Stimulated activated CD4-positive, alpha-beta T cell treated with anti-CD3 and anti-CD28 coated beads, TNF-alpha, amount 100 ng/mL, for 24 hours (primary cell): ENCODE measurements at places on chromosomes 2 and 18.

DNA sequence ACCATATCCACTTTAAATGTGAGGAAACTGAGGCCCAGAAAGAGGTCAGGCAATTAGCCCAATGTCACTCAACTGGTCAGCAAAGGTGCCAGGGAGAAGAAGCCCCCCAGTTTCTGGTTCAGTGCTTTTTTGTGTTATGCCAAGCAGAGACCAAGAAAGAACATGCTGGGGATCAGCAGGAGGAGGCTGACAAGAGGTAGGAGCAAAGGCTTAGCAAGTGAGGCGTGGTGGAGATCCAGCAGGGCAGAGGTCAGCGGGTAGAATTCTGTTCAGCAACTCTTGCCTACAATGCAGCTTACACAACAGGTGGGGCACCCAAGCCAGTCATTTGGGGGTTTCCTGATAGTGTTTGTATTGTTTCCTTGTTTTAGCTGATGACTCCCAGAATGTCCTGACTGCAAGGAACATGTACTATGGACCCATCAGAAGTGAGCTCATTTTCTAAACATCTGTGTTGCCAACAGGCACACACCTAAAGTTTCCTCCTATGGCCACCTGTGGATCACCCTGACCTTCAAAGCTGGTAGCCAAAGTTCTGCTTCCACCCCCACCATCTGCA, 28.2 kb downstream of the LPIN2 start:
- no peak for DNase-seq

GRCh38 chr2:55902971-55903370, 20.6 kb downstream of the EFEMP1 start:
- DNase-seq = no peak

DNA sequence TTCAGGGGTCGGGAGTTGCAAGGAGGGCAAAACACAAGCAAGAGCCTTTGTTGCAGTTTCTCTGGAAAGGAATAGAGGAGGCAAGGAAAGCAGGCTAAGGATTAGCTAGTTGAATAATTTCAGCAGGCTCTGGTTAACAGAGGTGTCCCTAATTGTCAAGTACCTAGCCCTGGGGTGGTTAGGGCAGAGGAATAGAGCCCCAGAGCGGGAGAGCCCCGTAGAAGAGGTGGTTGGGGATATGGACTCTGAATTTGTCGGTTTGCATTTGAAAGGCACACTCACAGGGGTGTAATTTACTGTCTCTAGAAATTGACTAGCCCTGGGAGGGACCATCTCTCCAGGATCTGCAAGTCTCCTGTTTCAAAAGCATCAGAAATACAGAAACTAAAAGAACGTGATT, 1030.2 kb downstream of the TMEM182 start:
- DNase-seq = no peak

DNA sequence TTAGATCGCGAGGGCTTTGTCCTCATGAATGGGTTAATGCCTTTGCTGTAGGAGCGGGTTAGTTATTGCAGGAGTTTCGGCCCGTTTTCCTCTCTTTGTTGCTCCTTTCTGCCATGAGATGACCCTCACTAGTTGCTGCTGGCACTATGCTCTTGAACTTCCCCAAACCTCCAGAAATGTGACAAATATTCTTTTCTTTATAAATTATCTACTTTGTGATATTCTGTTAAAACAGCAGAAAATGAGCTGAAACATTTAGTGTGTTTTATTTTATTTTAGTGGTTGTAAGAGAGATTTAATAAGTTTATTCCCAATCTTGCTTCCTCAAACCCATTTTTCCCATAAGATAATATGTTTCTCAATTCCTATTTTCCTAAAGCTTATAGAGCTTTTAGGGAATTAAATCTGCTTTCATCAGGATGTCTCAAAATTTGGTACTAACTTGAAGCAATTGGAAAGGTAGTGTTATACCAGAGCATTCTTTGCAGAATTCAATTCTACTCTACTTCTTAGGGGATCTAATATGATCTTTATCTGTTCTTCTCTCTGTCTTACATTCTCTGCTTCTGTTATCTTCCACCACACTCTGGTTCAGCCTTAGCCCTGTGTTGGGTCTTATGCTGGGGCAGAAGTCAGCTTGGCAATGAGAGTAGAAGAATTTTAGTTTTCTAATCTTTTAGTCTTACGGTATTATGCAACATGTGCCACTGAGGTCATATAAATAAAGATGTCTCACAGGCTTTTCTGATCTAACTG, 23.1 kb downstream of the DDX1 start:
- DNase-seq = no peak

DNA sequence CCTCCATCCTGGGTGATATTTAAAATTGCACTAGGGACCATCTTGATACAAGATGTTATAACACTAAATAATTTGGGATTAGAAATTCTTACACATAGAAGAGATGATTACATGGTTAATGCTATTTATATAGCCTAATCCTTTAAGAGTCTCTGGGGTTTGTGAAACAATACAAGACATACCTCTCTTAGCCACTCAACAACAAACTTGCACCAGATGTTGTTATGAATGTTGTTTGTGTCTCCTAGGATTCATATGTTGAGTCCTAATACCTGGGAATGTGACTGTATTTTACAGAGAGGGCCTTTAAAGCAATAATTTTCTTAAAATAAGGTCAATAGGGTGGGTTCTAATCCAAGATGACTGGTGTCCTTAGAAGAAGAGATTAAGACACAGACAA, 678.3 kb downstream of the NYAP2 start:
- no peak for DNase-seq

DNA sequence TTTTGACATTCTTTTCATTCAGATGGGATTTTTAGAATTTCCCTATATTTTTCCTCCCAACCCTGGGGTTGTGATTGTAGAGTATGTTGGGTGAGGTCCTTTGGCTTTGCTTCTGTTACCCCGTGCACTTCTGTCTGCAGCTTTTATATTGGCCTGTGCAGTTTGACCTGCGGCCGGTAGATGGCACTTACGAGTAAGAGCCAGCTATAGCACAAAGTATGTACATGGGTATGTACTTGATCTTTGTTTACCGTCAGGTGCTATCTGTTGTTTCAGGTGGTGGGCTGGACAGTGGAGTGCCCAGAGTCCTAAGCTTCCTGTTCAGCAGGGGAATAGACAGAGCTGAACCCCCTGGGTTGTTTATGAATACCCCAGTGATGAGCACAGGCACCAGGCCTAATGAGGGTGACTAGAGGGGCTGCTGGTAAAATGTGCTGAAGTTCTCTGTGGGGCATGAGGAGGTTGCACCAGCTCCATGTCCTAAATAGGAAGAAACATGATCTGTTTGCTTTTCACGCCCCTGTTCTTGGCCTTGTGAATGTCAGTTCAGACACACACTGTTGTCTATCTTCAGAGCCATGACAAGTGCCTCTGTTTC, 58.9 kb upstream of the THUMPD2 start:
- DNase-seq = peak; percentile 9

DNA sequence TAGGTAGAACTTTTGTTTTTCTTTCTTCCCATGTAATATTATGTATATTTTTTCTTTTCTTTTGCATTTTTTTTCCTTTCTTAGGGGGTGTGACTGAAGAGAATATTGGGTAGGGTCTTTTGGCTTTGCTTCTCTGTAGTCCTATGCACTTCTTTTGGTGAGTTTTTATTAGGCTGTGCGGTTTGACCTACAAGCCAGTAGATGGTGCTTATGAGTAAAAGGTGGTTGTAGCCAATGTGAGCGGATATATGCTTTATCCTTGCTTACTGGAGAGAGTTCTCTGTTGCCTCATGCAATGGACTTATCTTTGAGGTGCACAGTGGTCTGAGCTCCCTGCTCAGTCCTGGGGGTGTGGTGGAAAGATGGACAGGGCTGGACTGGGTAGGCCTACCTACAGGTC, 52.7 kb downstream of the DSEL start:
- DNase-seq = no peak

DNA sequence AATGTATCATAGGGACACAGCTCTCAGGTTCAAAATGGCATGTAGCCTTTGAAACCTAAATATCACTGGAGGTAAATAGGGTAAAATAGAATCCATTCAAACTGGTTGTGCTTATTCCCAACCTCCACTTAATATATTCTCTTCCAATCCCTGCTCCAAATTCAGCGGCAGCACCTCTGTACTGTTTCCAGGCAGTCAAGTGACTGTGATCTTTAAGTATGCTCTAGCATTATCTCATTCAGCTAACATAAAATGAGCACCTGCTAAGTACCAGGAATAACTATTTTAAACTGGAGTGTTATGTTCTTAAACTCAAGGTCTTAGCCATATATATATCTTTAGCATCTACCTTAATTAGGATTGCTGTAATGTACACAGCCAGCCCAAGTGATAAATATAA, 269.2 kb upstream of the SESTD1 start:
- DNase-seq = no peak

- no peak for DNase-seq
Observed at GRCh38 chr2:14520385-14520945, 112.1 kb upstream of the LRATD1 start.

GRCh38 chr2:96156926-96157648, 11.8 kb upstream of the DUSP2 start:
- no peak for DNase-seq

- DNase-seq = no peak
Observed at GRCh38 chr2:121902171-121902591, 146.7 kb downstream of the TSN start.

GRCh38 chr2:133157141-133157540, 411.1 kb downstream of the NCKAP5 start:
- DNase-seq = no peak

DNA sequence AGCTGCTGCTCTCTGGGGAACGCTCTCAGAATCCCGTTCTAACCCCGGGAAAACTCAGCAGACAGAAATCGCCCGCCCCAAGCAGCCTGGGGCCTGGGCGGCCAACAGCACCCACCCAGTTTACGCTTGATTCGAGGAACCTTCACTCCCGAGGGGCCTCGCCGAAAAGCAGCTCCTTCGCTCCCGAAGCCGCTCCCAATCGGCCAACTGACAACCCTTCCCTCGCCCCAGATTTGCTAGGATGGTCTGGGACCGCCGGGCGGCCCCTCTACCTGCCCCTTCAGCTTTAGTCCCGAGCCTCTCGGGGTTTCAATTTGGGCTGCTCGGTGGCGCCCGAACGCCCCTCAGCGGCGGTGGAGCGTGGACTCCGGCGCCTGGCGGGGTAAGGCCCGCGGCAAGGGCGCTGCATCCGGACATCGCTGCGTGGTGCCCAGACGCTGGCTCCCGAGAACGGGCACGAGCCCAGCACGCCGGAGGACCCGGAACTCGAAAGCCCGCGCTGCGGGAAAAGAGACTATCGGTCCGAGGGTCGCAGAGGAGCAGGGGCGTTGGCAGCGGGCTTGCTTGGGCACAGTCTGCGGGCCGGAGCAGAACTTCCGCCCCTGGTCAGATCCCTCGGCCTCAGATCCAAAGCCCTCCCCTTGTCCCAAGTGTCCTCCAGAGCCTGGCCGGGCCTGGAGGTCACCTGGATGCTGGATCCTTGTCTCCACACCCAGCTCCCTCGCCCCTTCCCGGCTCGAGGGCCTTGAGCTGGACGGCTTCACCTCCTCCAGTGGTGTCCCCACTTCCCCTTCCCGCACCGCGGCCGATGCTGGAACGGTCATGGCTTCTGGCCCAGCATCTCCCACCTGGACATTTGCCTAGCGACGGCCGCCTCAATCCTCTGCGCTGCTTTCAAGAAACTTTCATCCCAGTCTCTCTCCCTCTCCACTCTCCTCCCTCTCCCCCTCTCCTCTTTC, 3.0 kb upstream of the OTX1 start:
- no peak for DNase-seq

GRCh38 chr2:27013738-27014137, 19.0 kb upstream of the TMEM214 start:
- DNase-seq = no peak

- no peak for DNase-seq
Observed at GRCh38 chr2:75527676-75528075, 33.1 kb downstream of the EVA1A start.

DNA sequence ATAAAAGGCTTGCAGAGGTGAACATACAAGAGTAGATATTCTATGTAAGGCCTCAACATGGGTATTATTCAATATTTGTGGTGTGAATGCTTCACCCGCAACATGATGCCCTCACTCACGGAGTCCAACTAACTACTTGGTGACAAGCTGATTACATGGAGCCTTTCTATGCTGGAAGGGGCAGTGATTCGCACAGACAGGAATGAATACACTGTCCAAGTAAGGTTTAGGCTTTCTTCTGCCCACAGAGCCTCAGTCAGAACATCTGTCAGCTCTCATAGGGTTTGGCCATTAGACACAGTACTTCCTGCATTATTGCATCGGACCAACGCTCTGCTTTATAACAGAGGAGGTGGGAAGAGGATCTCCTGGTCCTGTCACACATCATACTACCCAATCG, 80.3 kb upstream of the SLC35G4 start:
- no peak for DNase-seq

GRCh38 chr2:186919296-186919695, 70.3 kb upstream of the ZSWIM2 start:
- no peak for DNase-seq

DNA sequence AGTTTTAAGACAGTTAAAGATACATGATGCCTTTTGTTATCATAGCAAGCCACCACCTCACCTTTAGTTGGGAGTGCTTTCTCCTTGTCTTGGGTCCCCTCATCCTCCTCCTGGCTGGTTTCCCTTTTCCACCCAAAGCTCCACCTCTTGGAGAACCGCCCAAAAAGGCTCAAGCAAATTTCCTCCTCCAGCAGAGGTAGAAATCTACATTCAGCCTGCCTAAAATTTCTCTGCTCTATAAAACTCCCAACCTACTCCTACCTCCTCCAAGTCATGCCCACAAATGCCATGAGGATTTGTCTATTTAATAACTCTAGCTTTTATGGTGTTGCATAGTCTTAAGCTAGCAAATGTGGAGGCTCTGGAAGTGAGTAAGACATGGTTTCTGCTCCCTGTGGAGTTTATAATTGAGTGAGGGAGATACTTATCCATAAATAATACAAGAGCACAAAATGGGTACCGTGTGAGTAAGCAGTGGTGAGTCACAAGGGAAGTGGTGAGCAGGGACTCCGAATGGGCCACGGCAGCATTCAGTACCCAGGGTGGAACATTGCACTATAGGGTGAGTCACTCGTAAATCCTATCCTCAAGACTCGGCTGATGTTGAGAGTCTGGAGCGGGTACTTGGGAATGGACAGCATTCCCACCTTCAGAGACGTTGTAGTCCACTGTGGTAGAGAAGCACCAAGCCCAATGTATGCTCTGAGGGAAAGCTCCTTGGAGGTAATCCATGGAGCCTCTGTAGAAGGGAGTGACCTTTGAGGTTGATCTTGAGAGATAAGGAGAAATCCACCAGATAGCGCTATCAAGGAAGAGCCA, 146.3 kb downstream of the RTN4 start:
- peak; percentile 59 for DNase-seq

GRCh38 chr2:37600735-37601134, 70.7 kb downstream of the CDC42EP3 start:
- no peak for DNase-seq

- no peak for DNase-seq
Observed at GRCh38 chr18:7329016-7329415, 98.1 kb downstream of the LRRC30 start.

DNA sequence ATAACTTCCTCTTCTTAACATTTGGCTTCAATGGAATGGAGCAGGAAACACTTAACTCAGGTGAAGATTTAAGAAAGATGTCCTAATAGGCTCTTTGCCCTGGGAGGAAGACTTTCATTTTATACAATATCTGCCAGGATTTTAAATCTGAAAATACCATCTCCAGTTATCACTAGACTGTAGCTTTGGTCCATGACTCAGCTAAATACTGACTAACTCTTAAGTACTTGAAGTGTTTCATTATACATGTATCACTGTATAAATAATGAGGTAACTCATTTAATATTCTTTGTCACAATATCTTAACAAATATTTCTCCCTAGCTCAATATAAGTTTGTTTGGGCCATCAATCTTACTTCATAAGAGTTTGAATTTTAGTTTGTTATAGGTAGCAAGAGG, 34.7 kb downstream of the RBKS start:
- DNase-seq = no peak
